ENCODE measurements at places on chromosomes 5 and 9.

DNA sequence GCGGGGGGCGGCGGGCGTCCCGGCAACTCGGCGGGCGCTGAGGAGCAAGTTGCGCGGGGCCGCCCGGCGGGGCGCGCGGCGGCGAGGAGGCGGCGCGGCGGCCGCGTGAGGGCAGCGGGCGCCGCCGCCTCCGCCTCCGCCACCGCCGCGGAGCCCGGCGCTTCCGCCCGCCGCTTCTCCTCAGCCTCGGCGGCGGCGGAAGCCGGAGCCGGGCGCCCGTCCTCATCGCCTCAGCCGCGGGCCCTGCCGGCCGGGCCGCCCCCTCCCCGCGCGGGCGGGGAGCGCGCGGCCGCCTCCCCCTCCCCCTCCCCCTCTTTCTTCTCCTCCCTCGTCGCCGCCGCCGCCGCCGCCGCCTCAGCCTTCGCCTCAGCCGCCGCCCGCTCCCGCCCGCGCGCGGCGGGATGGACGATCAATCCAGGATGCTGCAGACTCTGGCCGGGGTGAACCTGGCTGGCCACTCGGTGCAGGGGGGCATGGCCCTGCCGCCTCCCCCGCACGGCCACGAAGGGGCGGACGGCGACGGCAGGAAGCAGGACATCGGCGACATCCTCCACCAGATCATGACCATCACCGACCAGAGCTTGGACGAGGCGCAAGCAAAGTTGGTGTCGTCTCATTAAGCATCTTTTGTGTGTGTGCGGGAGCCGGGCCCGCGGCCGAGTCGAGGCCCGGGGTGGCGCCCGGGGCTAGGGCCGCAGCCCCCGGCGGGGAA, at the start of gene PBX3:
PBX3 (plus strand) TSS at position 321 of the 712 bp plus-strand sequence.
- DNase-seq: peak; percentile 30

DNA sequence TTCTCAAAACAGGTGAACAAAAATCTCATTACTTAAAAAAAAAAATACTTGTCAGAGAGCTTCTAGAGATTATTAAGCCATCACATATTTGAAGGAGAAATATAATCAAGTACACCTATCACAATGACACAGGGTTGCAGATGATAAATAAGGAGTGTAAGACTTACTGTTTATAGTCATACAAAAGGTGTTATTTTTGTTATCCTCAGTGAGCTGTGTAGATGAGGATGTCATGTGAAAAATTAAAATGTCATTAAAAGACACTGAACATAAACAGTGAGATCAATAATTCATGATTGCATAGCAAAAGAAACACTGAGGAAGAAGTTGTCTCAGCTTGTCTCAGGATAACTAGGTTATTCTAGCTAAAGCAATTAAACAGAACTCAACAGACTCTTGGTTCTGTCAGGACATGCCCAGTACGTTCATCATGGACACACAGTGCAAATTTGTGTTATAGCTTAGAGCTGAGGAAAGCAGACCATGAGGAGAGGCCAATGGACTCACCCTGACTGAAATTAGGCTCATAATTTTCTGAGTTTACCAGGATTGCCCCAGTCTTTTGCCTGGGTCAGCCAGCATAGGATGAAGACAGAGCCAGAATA, 1162.6 kb upstream of the C9orf72 start:
- no peak for DNase-seq

DNA sequence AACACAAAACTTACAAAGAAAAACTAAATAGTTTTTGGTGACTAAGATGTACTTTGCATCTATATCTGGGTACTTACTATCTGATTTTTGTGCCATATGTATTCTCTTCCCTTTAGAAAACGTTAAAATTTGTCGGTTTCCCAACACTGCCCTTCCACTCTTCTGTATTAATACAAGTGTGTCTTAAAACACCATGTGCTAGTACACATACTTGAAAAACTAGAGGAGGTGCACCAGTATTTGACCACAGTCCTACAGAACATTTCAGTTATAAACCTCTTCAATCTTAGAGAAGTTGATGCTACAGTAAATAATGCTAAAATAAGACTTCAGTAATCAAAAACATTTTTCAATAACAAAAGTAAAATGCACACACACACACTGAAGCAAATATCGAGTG, 251.2 kb downstream of the EFNA5 start:
- no peak for DNase-seq

DNA sequence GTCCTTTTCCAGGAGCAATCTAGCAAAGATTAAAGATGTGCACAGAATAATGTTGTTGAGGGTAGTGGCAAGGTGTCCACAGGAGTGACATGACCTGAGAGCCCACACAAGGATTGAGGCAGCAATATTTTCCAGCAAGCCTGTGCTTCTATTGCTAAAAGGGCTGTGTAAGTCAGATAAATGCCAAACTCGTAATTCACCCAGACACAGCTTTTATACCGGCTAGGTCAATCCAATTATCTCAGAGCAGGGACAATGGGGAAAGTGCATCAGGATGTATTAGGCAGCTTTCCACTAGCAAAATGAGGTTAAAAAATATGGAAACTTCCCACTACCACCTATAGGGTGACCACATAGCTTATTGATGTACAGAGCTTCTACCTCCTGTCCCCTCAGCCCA, 34.8 kb upstream of the RAB3C start:
- no peak for DNase-seq

GRCh38 chr9:127568618-127568970, 43.5 kb upstream of the STXBP1 start:
- no peak for DNase-seq

- no peak for DNase-seq
Measured at GRCh38 chr5:164302533-164303235, 797.3 kb downstream of the MAT2B start.

Data from stimulated activated CD4-positive, alpha-beta T cell treated with anti-CD3 and anti-CD28 coated beads, Interleukin-4, amount 100 ng/mL, for 24 hours (primary cell).